ENCODE measurements at places on chromosomes 12 and 14. TPM values are rescaled to one million over a fixed set of nuclear protein-coding genes. Genes with fewer than 3 reads are reported as not detected.

MAP4K5 gene
- 32.1 TPM for total RNA-seq

C12orf60 gene
- total RNA-seq: 1.8 TPM

KANSL2 gene
- 36.9 TPM for total RNA-seq

ITGA5 gene
- total RNA-seq: 112 TPM

GLS2 gene
- total RNA-seq: 0.11 TPM

CLEC4E gene
- not detected for total RNA-seq

SPATA7 gene
- 6.0 TPM for total RNA-seq

IL23A gene
- 1.0 TPM for total RNA-seq

KRT77 gene
- not detected for total RNA-seq

KRT85 gene
- total RNA-seq: not detected

GALNT8 gene
- not detected for total RNA-seq

ACSM4 gene
- total RNA-seq: not detected

ANGEL1 gene
- total RNA-seq: 9.1 TPM

LHX5 gene
- total RNA-seq: not detected

P3H3 gene
- total RNA-seq: 21.7 TPM

ADAMTS20 gene
- total RNA-seq: not detected

TMEM119 gene
- total RNA-seq: 0.09 TPM

MGP gene
- not detected for total RNA-seq

PZP gene
- not detected for total RNA-seq

C12orf54 gene
- total RNA-seq: not detected

CARMIL3 gene
- 0.40 TPM for total RNA-seq

ANKRD52 gene
- total RNA-seq: 39.0 TPM

LTB4R gene
- total RNA-seq: 7.0 TPM

FOXN4 gene
- total RNA-seq: 0.06 TPM

All from A549 treated with CORT108297 at 1 μM for 4 hours (cell line).